NCI-H748 treated with DMSO at 0.1 percent for 48 hours (cell line): ENCODE measurements at places on chromosomes 1 and 21.

- no peak for DNase-seq
Observed at GRCh38 chr1:9481048-9481447, 58.2 kb upstream of the SLC25A33 start.

GRCh38 chr1:26702680-26703038, 6.8 kb downstream of the ARID1A start:
- no peak for DNase-seq

DNA sequence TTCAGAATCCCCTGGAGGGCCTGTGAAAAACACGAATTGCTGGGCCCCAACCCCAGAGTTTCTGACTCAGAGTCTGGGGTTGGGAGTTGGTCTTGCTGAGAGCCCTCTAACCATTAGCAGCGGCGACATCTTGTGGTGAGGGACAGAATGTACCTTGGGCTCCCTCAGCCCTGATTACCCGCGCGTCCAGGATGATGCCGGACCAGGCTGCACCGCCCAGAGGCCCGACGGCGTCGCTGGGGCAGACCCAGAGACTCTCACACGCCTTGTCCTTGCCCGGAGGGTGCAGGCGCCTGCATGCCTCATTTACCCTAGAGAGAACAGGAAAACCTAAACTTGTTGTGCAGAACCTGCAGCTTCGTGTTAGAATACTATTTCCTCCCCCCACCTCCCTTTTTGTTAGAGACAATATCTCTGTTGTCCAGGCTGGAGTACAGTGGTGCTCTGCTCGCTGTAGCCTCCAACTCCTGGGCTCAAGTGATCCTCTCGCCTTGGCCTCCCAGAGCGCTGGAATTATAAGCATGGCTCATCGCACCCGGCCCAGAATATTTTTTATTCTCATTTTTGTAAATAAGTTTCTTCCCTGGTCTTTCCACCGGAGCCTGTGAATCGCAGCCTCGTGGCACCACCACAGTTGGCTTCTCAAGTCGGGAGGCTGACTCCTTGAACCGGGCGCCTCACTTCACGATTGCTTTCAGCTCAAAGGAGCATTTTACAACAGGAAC, 22.2 kb upstream of the RD3 start:
- DNase-seq = peak; percentile 51

- no peak for DNase-seq
Observed at GRCh38 chr1:44447051-44447810, 42.2 kb downstream of the RNF220 start.

- no peak for DNase-seq
Observed at GRCh38 chr1:241229216-241229615, 127.8 kb downstream of the RGS7 start.

DNA sequence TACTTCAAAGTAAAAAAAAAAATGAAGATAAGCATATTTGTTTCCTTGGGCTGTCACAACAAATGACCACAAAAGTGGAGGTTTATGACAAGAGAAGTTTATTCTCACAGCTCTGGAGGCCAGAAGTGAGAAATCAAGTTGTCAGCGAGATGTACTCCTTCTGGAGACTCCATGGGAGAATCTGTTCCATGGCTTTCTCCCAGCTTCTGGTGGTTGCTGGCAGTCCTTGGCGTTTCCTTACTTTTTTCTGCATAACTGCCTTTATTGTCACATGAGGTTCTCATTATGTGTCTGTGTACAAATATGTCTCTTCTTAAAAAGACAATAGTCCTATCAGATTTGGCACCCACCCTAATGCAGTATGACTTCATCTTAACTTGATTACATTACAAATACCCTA, 398.3 kb downstream of the KCNT2 start:
- DNase-seq = no peak

- DNase-seq = no peak
Observed at GRCh38 chr1:31238986-31239613, 587 bp downstream of the NKAIN1 start.

DNA sequence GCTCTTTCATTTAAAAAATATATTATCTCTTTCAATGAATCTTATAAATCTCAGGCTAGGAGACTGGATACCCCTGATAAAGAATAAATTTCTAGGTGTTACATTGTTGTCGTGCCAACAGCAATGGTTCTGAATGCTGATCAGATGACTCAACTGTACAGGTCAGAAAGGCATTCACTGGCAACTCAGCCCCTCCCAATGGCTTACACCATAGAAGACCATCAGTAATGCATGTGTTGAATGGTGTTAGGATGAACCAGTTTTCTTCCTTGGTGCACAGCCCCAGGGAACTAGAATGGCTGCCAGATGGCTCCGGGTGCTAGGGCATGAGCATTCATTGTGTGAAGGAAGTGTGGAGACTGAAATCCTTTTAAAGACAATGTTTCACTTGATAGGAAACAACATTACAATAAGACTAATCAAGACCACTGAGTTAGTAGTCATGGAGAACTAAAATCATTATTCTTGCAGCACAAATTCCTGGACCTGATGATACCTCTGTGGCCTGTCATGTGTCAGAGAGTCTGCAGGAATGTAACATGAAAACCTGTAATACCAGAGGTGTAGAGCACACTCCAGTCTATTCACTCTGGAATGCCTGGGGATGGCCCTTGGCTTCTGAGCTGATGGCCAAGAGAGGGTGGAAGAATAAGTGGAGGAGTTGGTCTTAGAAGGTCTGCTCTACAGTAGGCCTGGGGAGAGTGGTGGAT, 187.7 kb upstream of the LMO4 start:
- no peak for DNase-seq

DNA sequence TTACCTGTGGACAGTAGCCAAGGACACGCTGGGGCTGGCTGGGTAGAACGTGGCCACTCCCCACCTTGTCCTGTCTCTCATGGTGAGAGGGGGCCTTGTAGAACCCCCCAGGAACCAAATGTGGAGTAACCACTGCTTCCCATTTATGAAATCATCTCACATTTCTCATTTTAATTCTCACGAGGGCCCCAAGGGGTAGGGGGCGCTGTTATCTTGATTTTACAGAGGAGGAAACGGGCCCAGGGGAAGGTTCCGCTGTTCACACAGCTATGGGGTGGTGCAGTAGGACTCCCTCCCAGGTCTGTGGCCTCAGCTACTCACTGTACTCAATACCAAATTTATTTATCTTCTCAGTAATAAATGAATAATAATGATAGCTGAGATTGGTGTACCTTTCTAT, 5.5 kb downstream of the SMPDL3B start:
- DNase-seq = no peak

DNA sequence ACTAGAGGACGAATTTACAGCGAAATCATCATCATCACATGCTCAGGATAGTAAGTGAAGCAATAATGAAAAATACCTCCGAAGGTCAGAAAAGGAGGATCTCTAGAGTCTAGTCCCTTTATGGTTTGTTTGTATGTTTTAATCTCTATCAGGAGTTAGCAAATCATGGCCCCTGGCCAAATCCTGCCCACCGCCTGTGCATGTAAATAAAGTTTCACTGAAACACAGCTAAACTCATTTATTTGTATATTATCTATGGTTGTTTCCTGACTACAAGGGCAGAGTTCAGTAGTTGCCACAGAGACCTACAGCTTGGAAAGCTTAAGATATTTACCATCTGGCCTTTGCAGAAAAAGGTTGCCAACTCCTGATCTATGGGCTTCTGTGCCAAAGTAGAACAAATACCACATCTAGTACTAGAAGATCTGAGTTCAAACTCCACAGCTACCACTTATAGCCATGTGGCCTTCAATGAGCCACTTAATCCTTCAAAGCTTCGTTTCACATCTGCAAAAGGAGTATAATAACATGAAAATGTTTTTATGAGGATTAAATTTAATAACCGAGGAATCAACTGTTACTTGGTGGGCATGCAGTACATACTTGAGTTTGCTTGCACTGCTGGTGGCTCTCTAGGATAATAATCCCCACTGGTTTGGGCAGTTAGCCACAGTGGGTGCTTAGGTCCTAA, 94.0 kb upstream of the KIF26B start:
- DNase-seq = peak; percentile 6

DNA sequence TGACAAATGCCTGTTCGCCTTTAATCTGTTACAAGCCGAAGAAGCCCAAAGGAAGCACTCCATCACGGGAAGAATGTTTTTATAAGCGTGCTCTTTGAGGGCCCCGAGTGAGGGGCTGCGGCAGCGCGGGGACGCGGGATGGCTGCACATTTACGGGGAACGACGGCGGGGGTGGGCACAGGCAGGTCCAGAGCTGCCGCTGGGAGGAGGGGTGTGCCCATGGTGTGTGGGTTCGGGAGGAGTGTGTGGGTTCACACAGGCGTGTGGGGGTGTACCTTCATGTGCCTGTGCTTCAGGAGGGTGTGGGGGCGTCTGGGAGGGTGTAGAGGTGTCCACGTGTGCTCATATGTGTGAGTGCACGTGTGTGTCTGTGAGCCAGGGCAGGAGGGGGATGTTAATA, 155.9 kb upstream of the ZC3H12A start:
- DNase-seq = no peak

- DNase-seq = no peak
Observed at GRCh38 chr1:5830771-5831599, 161.2 kb downstream of the NPHP4 start.

DNA sequence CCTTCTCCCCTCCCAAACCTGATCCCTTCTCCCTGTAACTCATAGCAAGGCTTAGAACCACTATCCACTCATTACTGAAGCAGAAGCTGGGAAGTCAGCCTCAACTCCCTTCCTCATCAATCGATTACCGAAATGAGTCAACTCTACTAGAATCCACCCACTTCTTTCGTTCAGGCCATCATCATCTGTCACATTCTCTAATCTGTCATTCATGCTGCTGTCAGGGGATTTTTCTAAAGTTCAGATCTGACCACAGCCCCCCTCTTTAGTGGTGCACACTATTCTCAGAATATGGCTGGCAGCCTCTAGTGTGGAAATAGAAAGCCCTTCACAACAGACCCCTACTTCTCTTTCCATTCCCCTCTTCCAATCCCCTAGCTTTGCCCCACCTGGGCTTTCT, 5.1 kb downstream of the NT5C1A start:
- DNase-seq = no peak

DNA sequence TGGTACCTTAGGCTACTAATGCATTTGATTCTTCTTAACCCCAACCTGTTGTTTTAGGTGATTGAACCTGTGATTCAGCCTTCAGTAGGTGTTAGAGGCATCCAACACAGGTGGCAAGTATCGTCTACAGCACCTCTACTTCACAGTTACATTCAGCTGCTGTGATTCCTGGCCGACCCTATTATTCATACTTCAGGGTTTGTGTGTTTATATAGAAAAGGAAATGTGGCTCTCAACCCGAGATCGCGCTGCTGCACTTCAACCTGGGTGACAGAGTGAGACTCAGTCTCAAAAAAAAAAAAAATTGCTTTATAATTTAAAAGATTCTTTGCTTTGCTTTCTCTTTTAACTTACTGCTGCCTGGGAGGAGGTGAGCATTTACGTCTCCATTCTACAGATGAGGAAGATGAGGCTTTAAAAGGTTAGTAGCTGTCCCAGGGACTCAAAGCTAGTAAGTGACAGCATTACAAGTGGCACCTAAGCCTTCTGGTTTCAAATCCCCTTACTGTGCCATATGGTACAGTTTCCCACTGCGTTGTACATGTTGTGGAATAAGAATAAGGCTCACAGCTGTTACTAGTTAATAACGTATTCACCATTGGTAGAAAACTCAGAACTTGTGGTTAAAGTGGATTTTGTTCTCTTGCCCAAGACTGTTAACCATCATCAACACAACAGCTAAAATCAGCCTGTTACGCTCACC, 9.9 kb upstream of the GPR25 start:
- no peak for DNase-seq

DNA sequence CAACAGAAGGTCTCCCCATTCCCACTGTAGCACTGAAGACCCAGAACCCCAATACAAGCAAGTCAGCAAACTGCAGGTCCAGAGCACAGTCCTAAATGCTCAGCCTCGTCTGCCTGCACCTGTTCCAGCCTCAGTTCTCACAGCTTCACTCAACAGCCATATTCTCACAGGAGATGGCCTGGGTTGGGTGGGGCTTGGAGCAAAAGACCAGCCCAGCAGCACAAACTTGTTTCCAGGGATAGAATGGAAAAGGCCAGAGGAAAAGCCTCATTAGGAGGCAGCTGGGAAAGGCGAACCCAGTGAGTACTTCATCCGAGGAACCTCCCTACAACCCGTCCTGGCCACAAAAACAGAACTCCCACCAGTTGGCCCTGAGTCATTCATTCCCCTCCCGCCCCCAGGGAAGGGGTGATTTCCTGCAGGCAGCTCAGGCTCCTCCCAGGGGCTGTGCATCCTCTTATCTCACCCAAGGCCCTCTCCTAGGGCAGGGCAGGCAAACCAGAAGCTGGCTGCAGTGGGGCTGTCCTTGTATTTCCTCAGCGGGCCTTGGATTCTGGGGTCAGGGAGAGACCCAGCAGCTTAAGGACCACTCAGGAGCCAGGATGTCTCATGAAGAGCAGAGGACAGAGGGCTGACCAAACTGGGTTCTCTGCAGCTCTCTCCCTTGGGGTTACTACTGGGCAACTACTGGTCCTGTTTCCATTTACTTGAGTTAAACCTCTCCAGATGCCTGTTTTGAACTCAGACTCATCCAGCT, 7.4 kb upstream of the MPL start:
- DNase-seq = no peak

GRCh38 chr1:167629681-167630567, at the start of gene RCSD1:
Gene RCSD1, plus strand, starts transcription at chr1:167630232. Its CDS starts 192 bp downstream, at chr1:167630424.
- DNase-seq = no peak

GRCh38 chr1:28902738-28903137, 11.6 kb upstream of the EPB41 start:
- no peak for DNase-seq

DNA sequence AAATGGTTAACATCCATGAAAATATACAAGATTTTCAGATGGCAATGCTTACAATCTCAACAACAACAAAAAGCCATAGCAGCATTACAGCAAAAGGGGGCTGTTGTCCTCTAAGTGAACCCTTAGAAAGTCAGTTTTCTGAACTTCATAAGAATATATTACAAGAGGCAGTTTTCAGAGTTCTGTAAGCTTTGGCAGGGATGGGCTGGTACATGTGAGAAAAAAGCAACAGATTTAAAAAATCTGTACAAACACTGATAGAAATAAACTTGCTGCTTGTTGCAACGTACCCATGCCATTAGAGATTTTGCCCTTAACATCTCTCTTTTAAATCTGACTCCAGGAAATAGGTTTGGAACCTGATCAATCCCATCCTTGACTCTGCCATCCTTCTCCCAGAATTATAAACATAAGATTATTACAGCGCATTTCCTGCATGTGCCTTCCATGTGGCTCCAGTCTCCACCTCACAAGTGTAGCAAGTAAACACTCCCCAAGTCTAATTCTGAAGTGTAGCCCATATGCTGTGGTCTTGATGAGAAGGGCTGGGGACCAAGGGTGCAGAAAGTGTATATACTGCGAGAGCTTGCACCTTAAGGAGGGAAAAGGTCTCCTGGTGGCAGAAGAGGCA, 101.4 kb upstream of the TSPAN2 start:
- no peak for DNase-seq

- DNase-seq = no peak
Observed at GRCh38 chr1:13513063-13513894, 524 bp downstream of the LRRC38 start.

- no peak for DNase-seq
Observed at GRCh38 chr1:220681220-220681880, 8.8 kb upstream of the C1orf115 start.

- no peak for DNase-seq
Observed at GRCh38 chr1:223007935-223008334, 135.1 kb downstream of the TLR5 start.

- DNase-seq = no peak
Observed at GRCh38 chr1:160309185-160309557, 24.2 kb upstream of the PEX19 start.

GRCh38 chr1:102015728-102016127, 19.0 kb upstream of the OLFM3 start:
- no peak for DNase-seq
